ENCODE measurements at places on chromosomes 11 and 22. TPM values are rescaled to one million over a fixed set of nuclear protein-coding genes. Genes with fewer than 3 reads are reported as not detected.

Gene RBMXL2
- polyA plus RNA-seq = 0.18 TPM

Gene RTL10
- polyA plus RNA-seq = 25.2 TPM

Gene NRGN
- 18.8 TPM for polyA plus RNA-seq

Gene SAA4
- polyA plus RNA-seq = not detected

Gene OR51B4
- 0.11 TPM for polyA plus RNA-seq

Gene FAM180B
- 0.50 TPM for polyA plus RNA-seq

Gene GAL3ST3
- 3.6 TPM for polyA plus RNA-seq

Gene GLYATL1B
- polyA plus RNA-seq = 0.17 TPM

Gene CARD16
- 2.1 TPM for polyA plus RNA-seq

Gene SLC22A25
- not detected for polyA plus RNA-seq

Gene UCP2
- 68.4 TPM for polyA plus RNA-seq

Gene KRTAP5-2
- polyA plus RNA-seq = not detected

Gene MYEOV
- 8.1 TPM for polyA plus RNA-seq

Gene TTC36
- polyA plus RNA-seq = 1.9 TPM

Gene CYP2D6
- 4.6 TPM for polyA plus RNA-seq

Gene LGALS12
- 0.34 TPM for polyA plus RNA-seq

Gene PLAAT4
- polyA plus RNA-seq = 13.2 TPM

Gene KAT5
- 72.0 TPM for polyA plus RNA-seq

Gene SCGB1D2
- 2.1 TPM for polyA plus RNA-seq
